ENCODE measurements at places on chromosomes 7 and 10. TPM values are rescaled to one million over a fixed set of nuclear protein-coding genes. Genes with fewer than 3 reads are reported as not detected.
A peak's percentile ranks its signal among the peaks of the same experiment; 100 is the strongest.

GRCh38 chr10:11009471-11010308 is 8.0 kb upstream of the CELF2 start:
- DNase-seq: no peak

Gene LDB3
- polyA plus RNA-seq: 0.68 TPM

DNA sequence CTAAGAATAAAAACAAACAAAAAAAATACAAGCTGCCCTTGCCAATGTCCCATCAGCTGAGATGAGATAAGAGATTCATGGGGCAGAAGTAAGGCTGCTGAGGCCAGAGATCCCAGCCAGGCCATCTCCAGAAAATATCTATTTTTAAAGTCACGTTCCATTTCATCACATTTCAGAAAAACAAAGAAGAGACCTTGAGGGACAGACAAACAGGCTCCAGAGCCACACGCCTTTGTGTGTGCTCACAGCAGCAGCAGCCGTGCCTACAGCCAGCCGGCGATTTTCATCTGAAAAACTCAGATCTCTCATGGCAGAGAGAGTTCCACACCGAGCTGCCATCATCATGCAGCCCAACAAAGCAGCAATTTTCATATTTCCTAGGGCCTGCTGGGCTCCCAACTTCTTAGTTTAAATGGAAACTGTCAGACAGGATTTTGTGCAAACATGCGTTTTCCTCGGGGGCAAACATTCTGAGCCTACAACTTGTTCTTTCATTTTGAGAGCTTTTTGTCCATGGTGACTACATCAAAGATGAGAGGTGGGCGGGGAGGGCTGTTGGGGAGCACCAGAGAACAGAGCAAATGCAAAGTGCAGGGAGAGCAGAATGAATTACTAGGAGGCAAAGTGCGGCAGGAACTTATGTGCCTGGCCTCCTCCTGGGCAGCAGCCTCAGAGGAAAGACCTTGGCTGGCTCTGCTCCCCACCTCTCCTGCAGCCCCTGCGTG is 38.8 kb downstream of the DLG5 start:
- DNase-seq: no peak

GRCh38 chr10:105356626-105357025 is 715.5 kb downstream of the SORCS3 start:
- no peak for DNase-seq

DNA sequence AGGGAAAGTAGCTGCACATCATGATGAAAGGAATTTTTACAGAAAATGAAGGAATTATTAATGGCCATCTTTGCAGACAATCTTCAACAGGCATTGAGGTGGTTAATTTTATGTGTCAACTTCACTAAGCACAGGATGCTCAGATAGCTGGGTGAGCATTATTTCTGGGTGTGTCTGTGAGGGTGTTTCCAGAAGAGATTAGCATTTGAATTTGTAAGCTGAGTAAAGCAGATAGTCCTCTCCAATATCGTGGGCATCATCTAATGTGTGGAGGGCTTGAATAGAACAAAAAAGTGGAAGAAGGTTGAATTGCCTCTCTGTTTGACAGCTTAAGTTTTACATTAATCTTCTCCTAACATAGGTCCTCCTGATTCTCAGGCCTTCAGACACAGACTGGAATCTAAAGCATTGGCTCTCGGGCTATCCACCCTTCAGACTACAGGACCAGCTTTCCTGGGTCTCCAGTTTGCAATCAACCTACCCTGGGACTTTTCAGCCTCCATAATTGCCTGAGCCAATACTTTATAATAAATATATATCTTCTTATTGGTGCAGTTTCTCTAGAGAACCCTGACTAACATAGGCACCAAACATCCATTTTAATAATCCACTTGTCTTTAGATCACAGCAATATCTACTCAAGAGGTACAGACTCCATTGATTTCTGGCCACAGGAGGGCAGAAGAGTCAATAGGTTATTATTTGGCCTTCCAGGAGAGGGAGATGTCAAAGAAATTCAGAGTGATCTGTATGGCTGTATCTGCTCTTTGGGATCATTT is 10.5 kb upstream of the CRPPA start:
- DNase-seq: no peak

Gene TBATA
- polyA plus RNA-seq: not detected

- DNase-seq: no peak
Measured at GRCh38 chr7:104950754-104951153, 63.3 kb upstream of the KMT2E start.

Gene TMEM139
- 72.7 TPM for polyA plus RNA-seq

DNA sequence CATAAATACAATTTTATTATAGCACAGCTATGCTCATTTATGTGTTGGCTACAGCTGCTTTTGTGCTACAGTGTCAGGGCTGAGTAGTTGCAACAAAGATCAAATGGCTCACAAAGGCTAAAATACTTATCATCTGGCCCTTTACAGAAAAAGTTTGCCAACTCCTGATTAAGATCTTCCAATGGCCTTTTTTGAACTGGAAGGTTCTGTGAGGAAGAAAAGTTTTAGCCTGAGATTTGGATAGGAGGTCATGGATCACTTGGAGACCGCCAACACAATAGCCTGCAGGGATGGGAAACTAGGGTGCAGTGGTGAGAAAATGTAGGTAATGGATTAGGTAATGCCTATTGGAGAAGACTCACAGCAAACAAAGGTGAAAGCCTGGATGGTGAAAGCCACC is 169.8 kb downstream of the NOC3L start:
- DNase-seq: no peak

DNA sequence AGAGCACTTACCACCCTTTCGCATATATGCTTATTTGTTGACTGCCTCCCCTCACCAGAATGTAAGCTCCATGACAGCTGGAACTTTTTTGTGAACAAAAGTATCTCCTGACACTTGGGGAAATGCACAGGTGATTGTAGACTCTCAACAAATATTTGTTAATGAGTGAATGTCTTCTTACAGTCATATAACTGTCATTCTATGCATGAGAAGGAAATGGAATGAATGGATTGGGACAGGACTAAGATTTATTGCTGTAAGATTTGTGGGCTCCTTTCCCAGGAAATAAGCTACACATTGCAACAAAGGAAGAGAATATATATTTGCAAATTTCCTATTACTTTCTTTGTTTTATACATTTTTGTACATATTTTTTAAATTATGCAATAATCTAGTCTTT is 48.5 kb downstream of the FEZF1 start:
- DNase-seq: no peak

Gene ZFAND4
- 14.2 TPM for polyA plus RNA-seq

DNA sequence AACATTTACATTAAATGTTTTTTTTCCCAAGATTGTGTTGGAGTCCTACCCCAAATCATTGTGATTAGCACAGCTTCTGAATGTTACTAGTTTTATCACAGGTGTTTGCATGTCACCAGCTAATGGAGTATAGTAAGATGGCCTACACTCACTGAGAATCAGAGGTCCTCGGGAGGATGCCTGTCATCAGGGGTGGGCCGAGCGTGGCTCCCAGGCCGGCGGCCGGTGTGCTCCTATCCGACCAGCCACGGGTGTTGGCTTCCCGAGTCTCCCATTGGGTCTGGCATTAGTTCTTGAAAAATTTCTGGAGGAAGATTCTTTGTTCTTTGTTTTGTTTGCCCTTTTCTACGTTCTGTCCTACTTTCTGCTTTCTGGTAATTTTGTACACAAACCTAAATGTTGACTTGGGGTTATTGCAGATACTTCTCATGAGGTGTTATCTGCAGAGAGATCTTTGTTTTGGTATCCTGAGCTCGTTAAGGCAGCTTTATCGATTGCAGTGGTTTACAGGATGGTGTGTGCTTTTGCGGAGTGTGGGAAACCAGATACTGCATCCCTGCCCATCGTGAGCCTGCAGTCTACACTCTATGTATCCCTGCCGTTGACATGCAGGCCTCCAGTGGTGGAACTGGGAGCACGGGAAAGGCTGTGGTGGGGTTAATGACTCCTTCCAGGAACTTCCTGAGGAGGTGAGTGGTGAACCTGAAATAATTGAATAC is 67.3 kb upstream of the DNAJB6 start:
- no peak for DNase-seq

GRCh38 chr10:70795613-70796012 is 10.4 kb upstream of the TBATA start:
- no peak for DNase-seq

GRCh38 chr7:149300620-149301285 is 38.8 kb downstream of the ZNF783 start:
- no peak for DNase-seq

GRCh38 chr10:124500757-124501156 is 39.1 kb downstream of the LHPP start:
- DNase-seq: no peak

DNA sequence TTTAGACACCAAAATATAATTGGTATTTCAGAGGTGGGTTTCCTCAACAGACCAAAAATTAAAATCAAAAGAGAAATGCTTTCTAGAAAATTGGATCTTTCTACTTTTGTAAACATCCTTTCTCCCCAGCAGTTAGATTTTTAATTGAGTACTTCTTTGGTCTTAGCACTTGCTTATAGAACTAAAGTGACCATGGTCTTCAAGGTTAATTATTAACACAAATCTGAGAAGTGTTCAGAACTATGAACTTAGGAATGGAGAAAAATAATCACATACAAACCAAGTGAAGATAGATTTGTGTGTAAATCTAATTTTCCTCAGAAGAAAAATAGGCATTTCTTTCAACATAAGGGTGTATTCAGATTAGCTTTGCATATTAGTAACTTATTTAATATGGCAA is 355.4 kb downstream of the ELMO1 start:
- DNase-seq: no peak

DNA sequence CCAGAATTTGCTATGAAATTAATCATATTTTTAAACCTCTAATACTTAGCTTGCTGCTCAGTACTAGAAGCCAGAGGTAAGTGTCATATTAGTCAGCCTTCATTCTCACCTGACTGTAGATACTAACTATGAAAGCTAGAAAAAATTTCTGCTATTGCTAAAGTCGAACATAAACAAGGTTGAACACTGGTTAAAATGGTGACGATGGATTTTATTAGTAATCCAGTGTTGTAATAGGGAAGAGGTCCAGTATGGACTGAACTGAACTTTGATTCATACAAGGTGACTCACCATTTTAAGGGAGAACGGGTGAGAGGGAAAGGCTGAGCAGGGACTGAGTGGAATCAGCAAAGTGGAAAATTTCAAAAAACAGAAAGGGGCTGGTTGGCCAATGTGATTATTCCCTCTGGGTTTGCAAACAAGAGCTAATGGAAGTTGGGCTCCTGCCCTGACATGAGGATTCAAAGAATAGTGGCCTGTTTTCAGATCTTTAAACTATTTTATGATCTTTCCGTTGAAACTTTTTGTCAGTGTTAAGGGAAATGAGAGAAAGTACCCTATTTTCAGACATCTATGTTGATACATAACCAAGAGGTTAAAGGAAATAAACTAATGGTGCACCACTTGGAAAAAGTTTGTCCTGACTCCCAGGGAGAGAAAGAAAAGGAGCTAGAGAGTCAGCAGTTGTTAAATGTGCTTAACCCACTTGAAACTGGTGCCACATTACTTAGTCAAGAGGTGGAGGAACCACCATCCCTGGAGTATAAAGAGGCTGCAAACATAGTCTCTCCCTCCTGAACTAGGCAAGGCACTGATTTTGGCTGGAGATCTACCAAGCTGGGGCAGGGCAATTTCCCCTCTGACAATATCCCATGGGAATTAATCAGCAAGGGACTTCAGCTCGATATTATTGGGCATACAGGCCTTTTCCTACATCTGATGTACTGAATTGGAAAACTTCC is 15.3 kb upstream of the AKR1C1 start:
- no peak for DNase-seq

Gene ANLN
- 25.5 TPM for polyA plus RNA-seq

DNA sequence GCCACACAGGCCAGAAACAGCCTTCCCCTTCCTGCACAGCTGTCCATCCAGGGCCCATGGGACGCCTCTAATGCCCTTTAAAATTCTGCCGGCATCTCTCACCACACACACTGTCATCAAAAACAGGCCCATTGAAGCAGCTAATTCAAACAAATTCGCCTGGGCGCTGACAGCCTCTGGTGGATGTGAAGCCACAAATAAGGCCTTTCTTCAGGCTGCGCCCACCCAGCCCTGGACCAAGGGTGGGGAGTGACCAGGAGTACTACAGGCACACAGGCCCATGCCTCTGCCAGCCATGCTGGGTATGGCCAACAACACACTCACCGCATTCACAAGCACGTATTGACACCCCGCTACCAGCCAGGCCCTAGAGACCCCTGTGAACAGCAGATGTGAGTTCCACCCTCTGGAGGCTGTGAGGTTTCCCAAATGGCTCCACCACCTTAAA is 54.6 kb downstream of the SLIT1 start:
- no peak for DNase-seq

DNA sequence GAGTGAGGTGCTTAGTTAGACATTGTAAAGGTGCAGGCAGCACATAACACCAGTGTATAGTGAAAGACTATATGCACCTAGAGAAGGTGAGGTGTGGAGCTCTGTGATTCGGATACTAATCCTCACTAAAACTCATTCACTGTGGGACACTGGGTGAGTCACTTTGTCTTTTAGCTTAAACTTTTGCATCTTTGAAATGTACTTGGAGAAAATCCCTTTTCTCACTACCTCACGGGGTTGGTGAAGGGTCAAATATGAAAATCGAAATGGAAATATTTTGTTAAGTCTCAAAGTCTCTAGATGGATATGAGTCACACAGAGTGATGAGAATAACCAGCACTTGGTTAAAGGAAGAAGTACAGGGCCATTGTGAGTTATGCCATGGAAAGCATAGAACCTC is 38.0 kb downstream of the MDFIC start:
- no peak for DNase-seq

DNA sequence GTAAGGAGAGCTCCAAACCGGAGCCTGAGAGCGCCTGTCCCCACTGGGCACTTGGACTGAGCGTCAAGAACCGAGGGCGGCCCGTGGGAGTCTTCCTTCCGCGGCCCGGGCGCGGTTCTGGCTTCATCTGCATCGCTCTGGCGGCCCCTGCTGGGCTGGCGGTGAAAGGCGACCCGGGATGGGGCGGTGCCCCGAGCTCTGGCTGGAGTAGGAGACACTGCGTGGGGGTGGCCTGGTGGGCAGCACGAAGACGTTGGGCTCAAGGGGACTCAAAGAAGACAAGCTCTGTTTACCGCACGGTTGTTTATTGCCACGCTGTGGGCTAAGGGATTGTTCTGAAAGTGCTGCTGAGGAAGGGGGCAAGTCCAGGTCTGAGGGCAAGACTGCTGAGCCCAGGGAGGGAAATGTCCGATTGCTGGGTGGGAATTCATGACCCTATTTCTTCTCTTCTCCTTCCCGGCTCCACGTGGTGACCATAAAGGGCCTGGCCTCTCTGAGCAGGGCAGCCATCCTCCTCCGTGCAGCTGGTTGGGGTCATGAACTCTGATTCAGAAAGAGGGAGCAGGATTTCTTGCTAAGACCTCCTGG is 29.8 kb downstream of the PLAU start:
- peak; percentile 62 for DNase-seq

DNA sequence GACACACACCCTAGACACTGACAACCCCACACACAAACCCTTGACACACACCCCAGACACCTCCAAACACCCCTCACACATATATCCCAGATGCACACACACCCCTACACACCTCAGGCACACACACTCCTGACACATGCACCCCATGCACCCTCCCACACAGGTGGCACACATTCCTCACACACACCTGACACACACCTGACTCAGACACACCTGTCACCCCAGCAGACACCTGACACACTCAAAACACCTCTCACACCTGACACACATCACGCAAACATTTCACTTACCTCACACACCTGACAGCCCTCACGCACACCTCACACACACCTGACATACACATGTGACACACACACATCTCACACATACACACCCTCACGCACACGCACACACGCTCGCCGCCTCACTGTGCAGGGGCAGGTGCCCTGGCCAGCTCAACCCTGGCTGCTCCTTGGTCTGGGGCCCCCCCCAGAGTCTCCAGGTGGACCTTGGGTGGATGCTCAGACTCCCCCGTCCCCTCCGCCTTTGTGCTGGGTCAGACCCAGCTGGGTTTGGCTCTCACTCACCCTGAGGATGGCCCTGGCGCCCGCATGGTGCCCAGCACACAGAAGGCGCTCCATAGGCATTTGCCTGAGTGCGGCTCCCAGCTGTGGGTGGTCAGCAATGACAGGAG is 3.1 kb upstream of the CALY start:
- DNase-seq: no peak
